CD4-positive, alpha-beta T cell treated with Interleukin-17A for 1 hour (primary cell): ENCODE measurements at places on chromosomes 12 and 14.

- DNase-seq: no peak
Measured at GRCh38 chr14:96177766-96178375, 26.8 kb upstream of the BDKRB2 start.

GRCh38 chr14:70706177-70706576 is 64.5 kb downstream of the TTC9 start:
- no peak for DNase-seq

DNA sequence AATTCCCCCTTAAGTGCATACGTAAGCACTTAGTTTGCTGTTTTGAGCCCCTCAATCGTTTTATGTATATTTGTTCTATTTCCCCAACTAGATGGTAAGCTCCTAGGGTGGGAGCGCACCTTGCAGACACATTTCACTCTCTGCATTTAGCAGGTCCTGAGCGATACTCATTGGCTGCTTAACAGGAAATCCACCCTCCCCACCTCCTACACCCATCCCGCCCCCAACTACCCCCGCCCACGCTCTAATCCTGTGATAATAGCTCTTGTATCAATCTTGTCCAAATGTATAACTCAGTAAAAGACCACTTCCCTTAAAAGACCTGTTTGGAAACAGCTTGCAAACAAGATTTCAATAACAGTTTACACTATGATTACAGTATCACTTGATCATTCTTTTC is 8.1 kb downstream of the LPAR5 start:
- peak; percentile 69 for DNase-seq

DNA sequence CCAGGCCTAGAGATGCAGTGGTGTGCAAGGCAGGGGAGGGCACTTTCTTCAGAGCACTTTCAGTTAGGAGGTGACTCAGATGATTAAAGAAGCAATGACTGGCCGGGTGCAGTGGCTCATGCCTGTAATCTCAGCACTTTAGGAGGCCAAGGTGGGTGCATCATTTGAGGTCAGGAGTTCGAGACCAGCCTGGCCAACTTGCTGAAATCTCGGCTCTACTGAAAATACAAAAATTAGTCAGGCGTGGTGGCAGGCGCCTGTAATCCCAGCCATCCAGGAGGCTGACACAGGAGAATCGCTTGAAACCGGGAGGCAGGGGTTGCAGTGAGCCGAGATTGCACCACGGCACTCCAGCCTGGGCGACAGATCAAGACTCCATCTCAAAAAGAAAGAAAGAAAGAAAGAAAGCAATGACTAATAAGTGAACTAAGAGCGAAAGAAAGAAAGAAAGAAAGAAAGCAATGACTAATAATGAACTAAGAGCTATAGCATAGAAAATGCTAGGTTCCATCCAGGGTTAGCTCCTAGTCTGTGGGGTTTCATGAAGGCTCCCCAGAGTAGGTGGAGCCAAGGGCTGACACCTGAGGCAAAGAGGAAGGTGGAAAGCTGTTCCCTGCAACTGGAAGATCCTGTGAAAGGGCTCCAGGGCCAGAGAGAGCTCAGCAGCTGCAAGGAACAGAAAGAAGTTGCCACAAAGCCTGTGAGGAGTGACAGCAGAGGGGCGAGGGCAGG is 334.5 kb downstream of the CACNA1C start:
- no peak for DNase-seq

- DNase-seq: peak; percentile 86
Measured at GRCh38 chr12:6872073-6873048, 742 bp downstream of the SPSB2 start.

- no peak for DNase-seq
Measured at GRCh38 chr12:109131154-109132050, 15.0 kb downstream of the ACACB start.

- peak; percentile 13 for DNase-seq
Measured at GRCh38 chr12:65123435-65124063, 2.4 kb upstream of the WIF1 start.

DNA sequence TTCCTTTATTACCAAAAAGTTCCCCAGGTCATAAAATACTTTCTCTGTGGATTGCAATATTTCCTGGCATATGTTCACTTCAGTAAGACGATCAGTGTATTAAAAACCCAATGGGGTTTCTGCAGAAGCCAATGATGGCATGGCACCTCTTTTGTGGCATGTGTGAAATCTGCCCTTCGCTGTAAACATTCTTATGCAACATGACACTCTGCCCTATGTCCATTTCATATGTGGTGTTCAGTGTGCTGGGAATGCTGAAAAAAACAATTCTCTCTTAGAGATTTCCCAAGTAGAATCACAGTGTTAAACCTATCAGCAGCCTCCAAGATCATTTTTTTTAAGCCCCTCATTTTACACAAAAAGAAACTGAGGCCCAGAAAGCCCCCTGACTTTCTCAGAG is 2.3 kb upstream of the MYBPC1 start:
- DNase-seq: no peak

GRCh38 chr14:92584816-92585215 is 71.2 kb downstream of the RIN3 start:
- DNase-seq: peak; percentile 29

GRCh38 chr12:7642876-7643309 is 22.8 kb downstream of the APOBEC1 start:
- DNase-seq: peak; percentile 46

- no peak for DNase-seq
Measured at GRCh38 chr12:95443459-95443858, 30.5 kb upstream of the METAP2 start.

DNA sequence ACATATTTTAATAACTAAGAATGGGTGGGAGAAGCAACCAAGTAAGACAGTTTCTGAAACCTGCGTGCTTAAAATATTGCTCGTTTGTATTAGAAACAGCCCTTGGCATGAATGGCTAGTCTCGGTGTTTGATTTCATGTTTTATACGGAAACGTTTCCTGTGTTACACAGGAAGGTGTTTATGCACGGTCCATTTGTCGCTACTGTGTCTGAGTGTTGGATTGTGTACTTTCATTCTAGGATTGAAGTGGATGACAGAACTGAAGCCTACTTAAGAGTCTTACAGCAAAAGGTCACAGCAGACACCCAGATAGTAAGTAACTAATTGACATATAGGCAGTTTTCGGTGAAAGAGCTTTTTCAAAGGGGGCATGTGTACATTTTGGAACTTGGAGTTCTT is 19.6 kb downstream of the PIWIL1 start:
- DNase-seq: no peak

DNA sequence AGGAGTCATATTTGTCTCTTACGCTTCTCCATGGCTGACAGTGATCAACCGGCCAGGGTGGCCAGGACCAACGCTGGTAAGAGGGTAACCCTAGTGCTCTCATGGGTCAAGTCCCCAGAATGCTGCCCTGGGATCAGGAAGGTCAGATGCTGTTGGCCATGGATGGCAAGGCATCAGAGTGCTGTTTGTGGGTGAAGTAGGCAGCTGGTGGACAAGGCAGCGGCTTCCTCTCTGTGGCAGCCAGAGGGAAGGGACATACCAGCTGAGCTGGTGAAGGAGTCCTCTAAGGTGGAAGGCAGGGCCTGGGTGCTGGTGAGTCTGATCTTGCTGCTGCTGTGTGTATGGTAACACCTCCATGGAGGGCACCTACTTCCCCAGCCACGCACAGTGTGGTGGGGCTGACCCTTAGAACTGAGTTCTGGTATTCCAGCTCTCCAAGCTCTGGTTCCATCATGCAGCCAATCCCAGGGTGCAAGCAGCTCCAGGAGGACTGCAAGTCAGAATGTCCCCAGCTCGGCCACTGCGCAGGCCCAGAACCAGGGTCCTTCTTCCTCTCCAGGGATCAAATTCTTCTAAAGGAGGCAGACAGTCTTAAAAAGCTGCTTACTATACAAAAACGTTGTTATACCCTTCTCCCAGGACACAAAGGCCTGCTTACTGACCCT is 13.4 kb upstream of the SMOC1 start:
- no peak for DNase-seq

GRCh38 chr14:98888281-98888680 is 383.7 kb downstream of the BCL11B start:
- no peak for DNase-seq

DNA sequence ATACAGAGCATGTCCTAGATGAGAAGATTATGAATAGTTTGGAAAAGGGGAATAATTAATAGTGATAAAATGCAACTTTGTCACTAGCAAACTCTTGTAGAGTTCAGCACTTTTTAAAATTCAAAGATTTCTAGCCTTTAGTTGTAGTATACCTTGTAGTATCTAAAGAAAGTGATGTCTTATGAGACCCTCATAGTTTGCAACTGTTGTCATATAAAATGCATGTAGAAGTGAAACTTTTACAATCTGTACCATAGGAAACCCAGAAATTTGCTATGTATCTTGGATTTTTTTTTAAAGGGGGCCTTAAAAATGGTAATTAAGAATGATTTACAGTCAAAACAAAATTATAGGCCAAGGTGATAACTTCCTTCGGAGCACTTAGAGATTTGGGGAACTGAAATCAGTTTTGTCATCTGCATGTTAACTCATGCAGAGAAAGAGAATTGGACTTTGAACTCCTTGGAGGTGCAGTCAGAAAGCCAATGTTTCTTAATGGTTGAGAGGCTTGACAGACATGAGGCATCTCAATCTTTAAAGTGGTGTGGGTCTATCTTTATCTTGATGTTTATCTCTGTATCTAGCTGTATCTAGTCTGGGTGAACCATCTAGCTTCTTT is 1.3 kb downstream of the LRRK2 start:
- no peak for DNase-seq

GRCh38 chr12:58414398-58414871 is 473.1 kb downstream of the ATP23 start:
- DNase-seq: no peak

- DNase-seq: no peak
Measured at GRCh38 chr12:123854918-123855317, 92.8 kb downstream of the DNAH10 start.

- DNase-seq: no peak
Measured at GRCh38 chr14:85535321-85535720, 5.4 kb downstream of the FLRT2 start.

DNA sequence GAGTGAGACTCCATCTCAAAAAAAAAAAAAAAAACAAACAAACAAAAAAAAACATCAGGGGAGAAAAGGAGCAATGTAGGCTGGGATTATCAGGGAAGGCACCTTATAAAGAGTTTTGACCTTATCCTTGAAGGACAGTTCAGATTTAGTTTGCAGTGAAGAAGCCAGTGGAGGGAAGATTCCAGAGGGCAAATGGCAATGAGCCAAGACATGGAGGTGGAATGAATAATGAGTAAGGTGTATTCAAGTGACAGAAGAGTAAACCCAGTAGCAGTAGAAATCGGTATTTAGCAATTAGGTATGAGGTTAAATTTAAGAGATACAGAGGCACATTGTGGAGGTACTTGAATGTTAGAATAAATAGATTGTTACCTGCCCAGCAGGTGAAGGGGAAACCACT is 2.2 kb upstream of the DUSP16 start:
- no peak for DNase-seq

- peak; percentile 28 for DNase-seq
Measured at GRCh38 chr12:56723889-56724700, 1.0 kb downstream of the NACA start.

- DNase-seq: no peak
Measured at GRCh38 chr14:95309261-95310051, 10.3 kb downstream of the CLMN start.

GRCh38 chr12:84811291-84811690 is 101.3 kb downstream of the SLC6A15 start:
- no peak for DNase-seq

GRCh38 chr14:95889236-95889979 is 12.8 kb downstream of the TUNAR start:
- DNase-seq: no peak

GRCh38 chr12:40622246-40622838 is 69.9 kb upstream of the CNTN1 start:
- DNase-seq: no peak

GRCh38 chr12:101696251-101697196 is 916 bp upstream of the CHPT1 start:
- no peak for DNase-seq

GRCh38 chr12:90112666-90113065 is 404.0 kb upstream of the ATP2B1 start:
- DNase-seq: no peak

GRCh38 chr12:89768586-89769482 is 60.2 kb upstream of the ATP2B1 start:
- peak; percentile 29 for DNase-seq

GRCh38 chr12:66916189-66916588 is 237.3 kb upstream of the GRIP1 start:
- DNase-seq: no peak

GRCh38 chr12:121326996-121327674 is 25.1 kb downstream of the ANAPC5 start:
- DNase-seq: no peak

DNA sequence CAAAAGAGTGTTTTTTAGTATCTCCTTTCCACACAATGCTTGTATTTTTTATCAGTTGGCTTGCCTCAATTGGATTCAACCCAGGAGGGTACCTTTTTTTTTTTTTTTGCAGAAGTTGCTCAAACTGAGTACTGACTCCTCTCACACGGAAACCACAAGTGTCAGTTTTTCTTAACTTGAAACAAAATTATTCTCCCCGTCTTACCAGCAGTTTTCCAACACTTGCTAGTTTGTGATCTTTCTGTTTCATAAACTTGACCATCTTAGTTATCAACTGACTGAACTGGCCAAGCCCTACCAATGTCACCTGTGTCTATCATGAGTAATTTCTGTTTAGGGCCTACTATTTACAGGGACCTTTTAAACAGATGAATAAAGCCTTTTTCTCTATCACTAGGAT is 34.1 kb upstream of the ITPR2 start:
- no peak for DNase-seq

DNA sequence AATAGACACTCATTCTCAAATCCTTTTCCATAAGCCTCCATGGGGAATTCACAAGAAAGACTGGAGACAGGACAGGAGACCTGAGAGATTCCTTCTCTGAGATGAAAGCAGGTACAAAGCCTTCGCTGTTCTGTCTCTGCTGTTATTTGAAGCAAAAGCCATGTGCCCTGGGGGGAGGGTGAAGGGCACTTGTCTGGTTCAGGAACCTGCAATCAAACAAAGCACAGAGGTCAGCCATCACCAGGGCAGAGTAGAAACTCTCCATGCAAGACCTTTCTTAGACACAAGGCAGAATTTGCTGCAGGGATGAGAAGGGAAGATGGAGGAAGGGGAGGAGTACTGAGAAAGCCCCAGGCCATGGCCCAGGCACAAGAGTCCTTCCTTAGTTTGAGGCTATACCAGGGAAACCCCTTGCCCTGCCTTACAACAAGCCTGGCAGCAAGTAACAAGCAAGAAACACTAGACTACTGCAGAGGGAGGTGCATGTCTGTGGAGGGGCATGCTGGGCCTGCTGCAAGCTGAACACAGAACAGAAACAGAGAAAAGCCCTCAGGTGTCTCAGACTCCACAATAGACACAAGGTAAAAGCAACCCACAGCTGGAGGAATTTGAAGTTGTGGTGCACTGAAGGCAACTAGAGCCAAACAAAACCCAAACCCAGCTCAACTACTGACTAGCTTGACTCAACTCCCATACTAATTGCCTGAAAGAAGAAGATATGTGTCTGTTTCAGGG is 7.8 kb upstream of the ART4 start:
- DNase-seq: no peak

DNA sequence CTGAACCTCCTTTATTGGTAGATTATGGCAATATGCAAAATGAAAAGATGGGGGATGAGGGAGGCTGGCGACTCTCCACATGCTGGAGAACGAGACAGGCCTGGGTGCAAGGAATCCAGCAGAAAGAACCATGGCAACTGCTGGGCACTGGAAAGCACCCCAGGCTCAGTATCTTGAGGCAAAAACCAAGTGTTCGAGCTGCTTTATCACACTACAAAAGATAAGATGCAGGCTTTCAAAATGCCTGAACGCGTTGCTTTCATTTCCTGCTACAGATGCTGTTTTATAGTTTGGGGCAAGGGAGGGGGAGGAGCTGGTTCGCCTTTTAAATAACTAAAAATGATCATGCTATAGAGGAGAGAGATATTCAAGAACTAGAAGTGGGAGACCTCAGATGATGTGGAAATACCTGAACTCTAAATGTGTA is 38.9 kb downstream of the NIN start:
- DNase-seq: peak; percentile 40
